ENCODE measurements at places on chromosomes 5 and 9.

GRCh38 chr5:132385326-132386105 is 16.0 kb downstream of the SLC22A5 start:
- peak; percentile 70 for DNase-seq

DNA sequence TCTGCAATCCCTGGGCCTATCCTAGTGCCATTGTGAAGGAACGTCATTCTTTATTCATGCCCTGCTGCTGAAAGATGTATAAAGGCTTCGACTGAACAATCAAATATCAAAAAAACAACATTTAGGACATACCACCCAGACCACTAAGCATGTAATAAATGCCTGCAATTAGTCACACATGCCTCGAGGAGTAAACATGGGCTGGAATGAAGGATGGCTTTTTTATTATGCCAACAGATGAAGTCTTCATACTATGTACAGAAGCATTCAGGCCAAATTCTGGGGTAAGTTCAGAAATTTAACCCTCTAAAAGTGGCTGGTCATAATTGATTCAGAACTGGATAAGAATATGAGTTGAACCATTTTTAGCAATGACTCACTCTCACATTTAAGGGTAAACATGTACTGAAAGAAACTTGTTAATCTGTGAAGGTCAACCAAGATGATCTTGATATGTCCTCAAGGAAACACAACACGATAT is 38.1 kb downstream of the FAM240B start:
- no peak for DNase-seq

DNA sequence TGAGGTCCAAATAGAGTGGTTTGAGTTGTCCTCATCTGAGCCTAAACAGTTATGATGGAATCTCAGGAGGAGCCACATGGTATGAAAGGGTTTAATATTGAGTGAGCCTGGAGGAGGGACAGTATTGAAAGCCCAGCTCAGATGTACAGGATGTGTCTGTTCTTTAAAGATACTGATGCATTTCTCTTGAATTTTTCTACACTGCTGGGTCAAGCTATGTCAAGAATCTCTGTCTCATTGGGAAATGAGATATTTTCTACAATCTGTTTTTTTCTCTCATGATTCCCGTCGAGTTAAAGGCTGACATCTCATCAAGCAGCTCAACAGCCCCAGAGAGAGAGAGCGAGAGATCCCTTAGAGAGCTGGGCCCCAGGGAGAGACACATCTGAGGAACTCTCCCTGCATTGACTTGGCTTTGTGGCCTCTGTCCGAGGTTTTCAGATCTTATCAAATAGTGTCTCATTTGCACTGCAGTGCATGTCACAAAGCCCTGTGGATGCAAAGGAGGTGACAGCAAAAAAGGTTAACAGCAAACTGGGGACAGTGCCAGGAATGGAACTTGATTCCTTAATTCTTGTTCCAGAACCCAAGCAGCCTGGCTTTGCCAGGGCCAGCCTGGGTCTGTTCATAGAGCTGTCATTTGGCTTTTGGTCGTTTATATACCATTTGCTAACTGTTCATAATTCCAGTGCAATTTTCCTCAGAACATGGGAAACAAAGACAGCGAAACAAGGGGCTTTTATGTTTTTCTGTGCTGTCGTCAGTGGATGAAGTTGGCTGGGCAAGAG is 19.0 kb upstream of the ACTBL2 start:
- no peak for DNase-seq

- DNase-seq: no peak
These were observed 2228.7 kb upstream of the WWC1 start for GRCh38 chr5:166062719-166063118.

DNA sequence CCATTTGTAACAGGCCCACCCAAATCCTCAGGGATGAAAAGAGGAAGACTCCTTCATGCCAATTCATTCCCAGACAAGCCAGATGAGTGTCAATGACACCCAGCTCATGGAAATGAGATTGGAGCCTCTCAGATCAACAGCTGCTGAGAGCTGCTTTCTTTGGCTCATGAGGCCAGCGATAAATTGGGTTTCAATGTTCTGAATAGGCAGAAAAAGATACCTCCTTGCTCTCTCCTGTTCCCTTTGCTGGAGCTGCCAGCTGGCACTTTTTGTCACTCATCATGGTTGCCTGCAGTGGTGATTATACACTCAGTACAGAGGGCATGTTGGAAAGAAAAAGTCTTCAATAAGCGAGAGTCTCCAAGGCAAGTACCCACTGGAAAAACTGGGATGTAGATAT is 47.1 kb downstream of the SH3RF2 start:
- no peak for DNase-seq

- DNase-seq: no peak
These were observed 61.4 kb upstream of the RANBP3L start for GRCh38 chr5:36363101-36363500.

DNA sequence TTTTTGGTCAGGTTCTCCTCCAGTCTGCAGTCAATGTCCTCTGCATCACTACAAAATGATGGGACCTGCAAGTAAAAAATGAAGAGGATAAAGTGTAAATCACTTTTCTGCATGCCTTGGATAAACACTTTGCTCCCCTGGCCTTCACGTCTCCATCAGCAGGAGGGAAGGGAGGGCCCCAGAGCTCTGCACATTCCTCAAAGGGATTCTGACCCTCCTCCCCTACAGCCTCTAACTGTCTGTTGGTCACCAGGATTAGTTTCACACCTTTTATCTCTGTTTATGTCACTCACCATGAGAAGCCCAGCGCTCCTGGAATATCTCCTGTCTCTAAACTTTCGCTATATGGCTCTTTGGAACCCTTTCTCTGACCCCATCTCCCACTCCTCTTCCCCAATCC is 103.3 kb downstream of the SVEP1 start:
- no peak for DNase-seq

Measured in 8988T (cell line).